ENCODE measurements at places on chromosomes 4 and X.
A peak's percentile ranks its signal among the peaks of the same experiment; 100 is the strongest.

DNA sequence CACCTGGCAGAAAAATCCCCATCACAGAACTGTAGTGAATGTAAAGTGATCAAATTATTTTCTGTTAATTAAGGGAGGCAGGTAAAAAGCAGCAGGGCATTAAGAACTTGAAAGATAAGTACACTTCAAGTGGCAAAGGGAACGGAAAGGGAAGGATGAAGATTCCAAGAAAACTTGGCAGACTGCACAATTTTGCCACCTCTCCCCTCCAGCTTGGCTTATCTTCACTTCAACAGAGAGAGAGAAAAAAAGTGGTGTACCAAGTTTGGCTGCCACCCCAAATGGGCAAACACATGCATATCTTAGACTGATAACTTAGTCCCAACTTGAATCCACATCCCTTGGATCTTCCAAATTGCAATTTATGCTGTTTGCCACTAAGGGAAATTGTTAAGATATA lies 598.1 kb upstream of the ACTRT1 start:
- no peaks in the 10 kb centered on the region for H3K27me3 ChIP-seq
- DNase-seq, result no peak
- H3K4me1 ChIP-seq, result no peaks in the 10 kb centered on the region

DNA sequence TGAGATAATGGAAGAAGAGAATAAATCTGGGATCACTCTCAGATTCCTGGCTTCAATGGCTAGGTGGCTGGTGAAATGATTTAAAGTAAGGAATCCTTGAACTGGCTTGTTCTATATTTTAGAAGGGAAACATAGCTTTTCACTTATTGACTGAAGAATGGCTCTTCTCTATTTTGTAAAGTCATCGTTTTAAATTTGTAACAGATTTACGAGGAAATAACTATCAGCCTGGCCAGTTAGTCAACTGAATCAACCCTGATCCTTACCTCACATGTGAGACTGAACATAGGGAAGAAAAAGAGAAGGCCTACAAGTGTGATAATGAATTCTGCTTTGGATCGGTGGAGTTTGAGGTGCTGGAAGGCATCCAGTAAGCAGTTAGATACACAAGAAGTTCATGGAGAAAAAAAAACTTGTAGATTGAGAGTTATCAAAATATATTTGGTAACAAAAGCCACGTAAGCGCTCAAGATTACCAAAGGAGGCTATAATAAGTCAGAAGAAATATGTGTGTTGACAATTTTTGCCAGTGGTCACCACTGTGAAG lies 12.0 kb downstream of the AREG start:
- DNase-seq, result no peak
- H3K27me3 ChIP-seq, result no peaks in the 10 kb centered on the region
- H3K4me1 ChIP-seq, result no peaks in the 10 kb centered on the region
- no peak overlapping the region for H3K27ac ChIP-seq
- H3K4me3 ChIP-seq, result no peak overlapping the region

DNA sequence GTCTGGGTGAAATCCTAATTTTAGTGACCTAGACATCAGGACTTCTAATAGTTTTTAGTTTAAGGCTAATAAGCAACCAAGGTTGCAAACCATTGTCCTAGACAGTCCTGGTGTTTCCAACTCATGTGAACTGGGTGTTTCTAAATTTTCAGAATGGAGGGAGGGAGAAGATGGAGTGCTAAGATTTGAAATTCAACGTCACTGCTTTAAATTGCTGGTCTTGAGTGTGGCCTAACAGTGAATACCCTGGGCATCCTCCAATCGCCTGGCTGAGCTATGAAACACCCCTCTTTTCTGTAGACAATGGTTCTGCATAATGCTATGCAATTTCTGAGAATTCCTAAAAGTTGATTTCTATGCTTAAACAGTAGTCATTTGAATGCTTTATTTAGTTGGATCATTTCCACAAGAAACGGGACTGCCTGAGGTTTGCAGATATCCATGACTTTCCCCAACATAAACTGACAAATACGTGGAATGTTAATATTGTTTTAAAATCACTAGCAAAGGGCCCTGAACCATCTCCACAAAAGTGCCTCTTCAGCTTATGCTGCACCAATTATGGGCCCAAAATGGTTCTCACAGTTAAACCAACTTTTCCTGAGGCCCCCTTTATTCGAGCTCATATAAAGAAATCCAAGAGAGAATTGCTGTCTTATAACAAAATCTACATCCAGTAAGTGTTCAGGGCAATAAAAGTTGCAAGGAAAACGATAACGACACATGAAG lies 1.1 kb downstream of the FBXL5 start:
- H3K4me3 ChIP-seq, result peak overlapping the region; percentile 94
- peak overlapping the region; percentile 98 for H3K27ac ChIP-seq
- H3K4me1 ChIP-seq, result peaks cover 44% of the 10 kb centered on the region

GRCh38 chr4:36213977-36214376 lies 30.3 kb downstream of the ARAP2 start:
- DNase-seq, result no peak
- no peaks in the 10 kb centered on the region for H3K36me3 ChIP-seq
- no peak overlapping the region for H3K27ac ChIP-seq
- no peaks in the 10 kb centered on the region for H3K27me3 ChIP-seq

- no peaks in the 10 kb centered on the region for H3K27me3 ChIP-seq
- DNase-seq, result peak; percentile 70
- H3K4me3 ChIP-seq, result no peak overlapping the region
- H3K27ac ChIP-seq, result peak overlapping the region; percentile 36
- H3K4me1 ChIP-seq, result no peaks in the 10 kb centered on the region
These were observed 134.0 kb downstream of the MID1 start for GRCh38 chrX:10486373-10486772.

GRCh38 chr4:124736526-124736925 lies 24.0 kb upstream of the ANKRD50 start:
- no peak overlapping the region for H3K27ac ChIP-seq
- no peak for DNase-seq
- no peaks in the 10 kb centered on the region for H3K4me1 ChIP-seq

- H3K36me3 ChIP-seq, result no peaks in the 10 kb centered on the region
- no peak overlapping the region for H3K27ac ChIP-seq
- no peak for DNase-seq
- H3K4me1 ChIP-seq, result no peaks in the 10 kb centered on the region
- H3K27me3 ChIP-seq, result no peaks in the 10 kb centered on the region
These were observed 146.4 kb downstream of the PCDH19 start for GRCh38 chrX:100263650-100264049.

GRCh38 chr4:8732092-8732491 lies 139.5 kb downstream of the CPZ start:
- no peak overlapping the region for H3K4me3 ChIP-seq
- H3K4me1 ChIP-seq, result no peaks in the 10 kb centered on the region
- no peaks in the 10 kb centered on the region for H3K36me3 ChIP-seq
- H3K27me3 ChIP-seq, result no peaks in the 10 kb centered on the region
- DNase-seq, result no peak
- H3K27ac ChIP-seq, result no peak overlapping the region

GRCh38 chrX:142296421-142296820 lies 91.3 kb upstream of the MAGEC2 start:
- H3K4me3 ChIP-seq, result no peak overlapping the region
- no peak overlapping the region for H3K27ac ChIP-seq
- DNase-seq, result no peak
- H3K4me1 ChIP-seq, result no peaks in the 10 kb centered on the region
- no peaks in the 10 kb centered on the region for H3K27me3 ChIP-seq
- H3K36me3 ChIP-seq, result no peaks in the 10 kb centered on the region

DNA sequence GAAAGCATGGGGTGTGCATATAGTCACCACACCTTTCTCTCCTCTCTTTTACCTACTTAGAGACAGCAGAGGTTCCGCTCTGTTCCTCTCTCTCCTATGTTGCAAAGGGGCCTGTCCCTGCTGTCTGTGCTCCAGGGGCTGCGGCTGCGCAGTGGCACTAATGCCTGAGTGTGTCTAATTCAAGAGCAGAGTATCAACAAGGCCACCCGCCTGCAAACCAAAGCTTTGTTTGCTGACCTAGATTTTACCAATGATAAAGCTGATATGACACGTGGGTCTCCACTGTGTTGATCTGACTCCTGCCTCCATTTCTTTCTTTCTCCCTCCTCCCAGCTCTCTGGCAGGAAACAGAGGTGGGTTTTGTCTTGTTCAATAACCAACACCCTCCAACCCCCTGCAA lies 74.9 kb downstream of the NSG1 start:
- peaks cover 34% of the 10 kb centered on the region for H3K36me3 ChIP-seq
- no peaks in the 10 kb centered on the region for H3K27me3 ChIP-seq
- no peaks in the 10 kb centered on the region for H3K4me1 ChIP-seq
- H3K4me3 ChIP-seq, result no peak overlapping the region
- no peak for DNase-seq

- no peak for DNase-seq
- no peak overlapping the region for H3K4me3 ChIP-seq
- no peaks in the 10 kb centered on the region for H3K4me1 ChIP-seq
- no peak overlapping the region for H3K27ac ChIP-seq
These were observed 369.8 kb downstream of the DTHD1 start for GRCh38 chr4:36651253-36651652.

DNA sequence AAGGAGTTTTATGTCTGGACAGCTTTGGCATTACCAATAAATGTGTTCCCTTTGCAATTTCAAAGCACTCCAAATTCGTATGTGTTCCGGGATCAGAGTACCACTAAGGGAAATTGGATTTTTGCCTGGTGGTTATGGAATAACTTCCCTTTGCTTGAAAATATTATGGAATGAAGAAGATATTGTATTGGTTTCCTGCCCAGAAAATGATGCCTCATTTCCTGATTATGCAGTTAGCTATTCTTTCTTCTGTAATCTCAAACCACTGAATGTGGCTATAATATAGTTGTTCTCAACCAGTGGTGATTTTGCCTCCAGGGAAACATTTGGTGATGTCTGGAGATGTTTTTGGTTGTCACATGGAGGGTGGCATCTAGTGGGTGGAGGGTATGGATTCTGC lies 142.9 kb downstream of the PCDH7 start:
- H3K4me3 ChIP-seq, result no peak overlapping the region
- no peak for DNase-seq
- H3K27ac ChIP-seq, result peak overlapping the region; percentile 37
- no peaks in the 10 kb centered on the region for H3K36me3 ChIP-seq
- no peaks in the 10 kb centered on the region for H3K27me3 ChIP-seq

DNA sequence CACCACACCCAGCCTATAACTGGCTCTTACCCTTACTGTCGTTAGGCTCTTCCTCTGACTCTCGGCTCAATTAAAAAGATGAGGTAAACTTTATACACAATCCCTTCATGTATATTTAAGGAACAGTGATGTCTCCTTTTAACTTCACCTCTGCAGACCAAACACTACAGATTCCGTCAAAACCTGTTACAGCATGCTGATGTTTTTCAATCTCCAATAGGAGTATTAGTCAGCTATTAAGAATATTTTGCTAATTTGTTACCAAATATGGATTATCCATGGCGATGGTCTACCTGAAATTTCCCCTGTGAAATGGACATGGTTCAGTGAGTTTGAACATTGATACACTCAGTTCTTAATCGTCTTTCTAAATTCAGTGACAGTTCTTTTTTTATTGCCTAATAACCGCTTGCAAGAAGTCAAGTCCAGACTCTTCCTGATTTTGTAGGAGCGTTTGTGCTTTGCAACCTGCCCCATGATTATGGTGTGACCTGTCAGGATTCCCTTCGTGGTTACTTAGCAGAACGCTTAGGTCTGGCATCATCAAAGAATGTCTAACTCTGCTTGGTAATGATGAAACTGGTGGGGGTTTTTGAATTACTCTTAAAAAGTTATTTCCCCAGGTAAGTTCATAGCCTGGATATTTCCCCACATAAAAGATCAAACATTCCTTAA lies 72.2 kb upstream of the STOX2 start:
- no peak for DNase-seq
- no peak overlapping the region for H3K4me3 ChIP-seq
- no peaks in the 10 kb centered on the region for H3K27me3 ChIP-seq
- H3K27ac ChIP-seq, result no peak overlapping the region
- peaks cover 3% of the 10 kb centered on the region for H3K4me1 ChIP-seq

GRCh38 chrX:53421772-53422085 lies 725 bp downstream of the SMC1A start:
- no peaks in the 10 kb centered on the region for H3K36me3 ChIP-seq
- H3K27ac ChIP-seq, result peak overlapping the region; percentile 91
- DNase-seq, result no peak
- peak overlapping the region; percentile 73 for H3K4me3 ChIP-seq
- H3K4me1 ChIP-seq, result peaks cover 10% of the 10 kb centered on the region
- H3K27me3 ChIP-seq, result no peaks in the 10 kb centered on the region

DNA sequence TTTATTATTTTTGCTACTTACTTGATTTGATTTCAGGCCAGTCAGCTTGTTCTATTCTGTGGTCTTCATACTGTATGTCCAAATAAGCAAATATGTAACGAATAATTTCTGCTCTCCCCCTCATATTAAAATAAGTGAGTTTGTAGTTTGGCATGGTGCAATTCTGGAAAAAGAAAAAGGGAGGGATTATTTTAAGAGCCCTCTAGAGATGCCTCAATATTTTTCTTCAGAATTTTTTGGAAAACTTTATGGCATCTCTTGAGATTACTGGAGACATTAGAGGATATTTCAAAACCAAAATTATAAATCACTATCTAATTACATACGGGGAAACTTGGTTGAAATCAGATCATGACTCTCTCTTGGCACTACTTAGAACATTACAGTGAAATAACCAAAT lies 8.2 kb downstream of the HPGDS start:
- no peak for DNase-seq

DNA sequence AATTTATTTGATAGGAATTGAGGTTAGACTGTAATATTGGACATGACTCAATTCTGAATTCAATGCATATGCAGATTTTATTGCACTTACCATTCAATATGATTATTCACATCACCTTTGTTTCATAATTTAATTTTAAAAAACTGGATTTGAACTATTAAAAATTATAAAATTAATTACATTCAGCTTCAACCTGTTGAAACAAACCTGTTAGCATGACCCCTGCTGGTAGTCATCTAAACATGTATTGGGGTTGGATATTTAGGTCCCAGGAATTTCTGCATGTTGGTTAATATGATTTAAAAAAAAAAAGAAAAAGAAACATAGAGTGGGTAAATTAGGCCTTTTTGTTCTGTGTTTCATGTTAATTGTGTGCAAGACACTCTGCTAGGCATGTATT lies 85.9 kb downstream of the ARSJ start:
- H3K27ac ChIP-seq, result no peak overlapping the region
- no peak overlapping the region for H3K4me3 ChIP-seq
- no peaks in the 10 kb centered on the region for H3K4me1 ChIP-seq

- no peaks in the 10 kb centered on the region for H3K27me3 ChIP-seq
- no peak for DNase-seq
- no peaks in the 10 kb centered on the region for H3K36me3 ChIP-seq
- no peak overlapping the region for H3K4me3 ChIP-seq
- no peaks in the 10 kb centered on the region for H3K4me1 ChIP-seq
These were observed 115.8 kb upstream of the INPP4B start for GRCh38 chr4:142961866-142962265.

DNA sequence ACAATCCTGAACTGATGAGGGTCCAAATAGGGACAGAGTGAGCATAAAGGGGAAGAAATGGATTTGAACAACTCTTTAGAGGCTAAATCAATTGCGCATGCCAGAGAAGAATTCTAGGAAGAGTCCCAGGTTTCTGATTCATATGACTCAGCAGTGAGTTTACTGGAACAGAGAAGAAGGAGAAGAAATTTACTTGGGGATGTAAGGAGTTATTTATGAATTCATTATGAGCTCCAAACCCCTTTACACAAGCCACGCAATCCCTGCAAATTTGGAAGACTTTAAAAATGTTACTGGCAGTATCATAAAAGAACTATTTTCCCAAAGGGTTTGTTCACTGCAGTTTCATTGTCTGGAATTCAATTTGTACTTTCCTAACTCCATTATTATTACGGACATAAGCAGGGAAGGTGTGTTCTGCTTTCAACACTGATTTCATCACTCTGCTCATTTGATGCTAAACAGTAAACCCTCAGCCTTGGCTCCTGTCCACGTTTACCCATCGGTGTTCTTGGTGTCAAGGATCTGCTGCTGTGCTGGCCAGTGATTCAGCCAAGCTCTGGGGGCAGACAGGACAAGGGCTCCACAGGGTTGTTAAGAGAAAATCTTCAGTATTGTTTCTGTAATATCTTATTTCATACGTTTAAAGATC lies 273.7 kb downstream of the HNRNPD start:
- H3K4me3 ChIP-seq, result no peak overlapping the region
- no peaks in the 10 kb centered on the region for H3K36me3 ChIP-seq
- DNase-seq, result no peak
- H3K4me1 ChIP-seq, result no peaks in the 10 kb centered on the region
